ENCODE measurements at places on chromosomes 11 and 22. TPM values are rescaled to one million over a fixed set of nuclear protein-coding genes. Genes with fewer than 3 reads are reported as not detected.

DNA sequence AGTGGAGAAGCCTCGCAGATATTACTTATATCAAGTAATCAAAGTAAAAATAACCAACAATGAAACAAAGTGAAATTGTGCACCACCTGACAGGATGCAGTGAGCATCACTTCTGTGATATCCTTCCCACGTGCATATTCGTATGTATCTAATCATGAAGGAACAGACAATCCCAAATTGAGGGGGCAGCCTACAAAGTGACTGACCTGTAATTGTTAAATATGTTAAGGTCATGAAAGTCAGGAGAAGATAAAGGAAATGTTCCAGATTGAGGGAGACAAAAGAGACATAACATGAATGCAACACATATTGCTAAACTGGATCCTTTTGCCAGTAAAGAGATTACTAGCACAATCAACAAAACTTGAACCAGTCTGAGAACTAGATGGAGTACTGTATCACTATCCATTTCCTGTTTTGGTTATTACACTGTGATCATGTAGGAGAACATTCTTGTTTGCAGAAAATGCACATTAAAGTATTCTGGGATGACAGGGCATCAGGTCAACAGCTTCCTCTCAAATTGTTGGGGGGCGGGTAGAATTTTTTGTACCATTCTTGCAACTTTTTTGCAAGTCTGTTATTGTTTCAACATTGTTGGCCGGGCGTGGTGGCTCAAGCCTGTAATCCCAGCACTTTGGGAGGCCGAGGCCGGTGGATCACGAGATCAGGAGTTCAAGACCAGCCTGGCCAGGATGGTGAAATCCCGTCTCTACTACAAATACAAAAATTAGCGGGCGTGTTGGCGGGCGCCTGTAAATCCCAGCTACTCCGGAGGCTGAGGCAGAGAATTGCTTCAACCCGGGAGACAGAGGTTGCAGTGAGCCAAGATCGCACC lies 2.0 kb downstream of the SBF2 start:
- no peaks in the 10 kb centered on the region for H3K36me3 ChIP-seq
- H3K4me1 ChIP-seq = peaks cover 10% of the 10 kb centered on the region
- peak overlapping the region; percentile 14 for H3K27ac ChIP-seq
- no peak for DNase-seq
- no peaks in the 10 kb centered on the region for H3K27me3 ChIP-seq

GRCh38 chr22:35568751-35569739 lies 28.4 kb downstream of the RASD2 start:
- no peak overlapping the region for H3K4me3 ChIP-seq
- no peak for DNase-seq
- H3K27ac ChIP-seq = no peak overlapping the region
- H3K4me1 ChIP-seq = no peaks in the 10 kb centered on the region

DNA sequence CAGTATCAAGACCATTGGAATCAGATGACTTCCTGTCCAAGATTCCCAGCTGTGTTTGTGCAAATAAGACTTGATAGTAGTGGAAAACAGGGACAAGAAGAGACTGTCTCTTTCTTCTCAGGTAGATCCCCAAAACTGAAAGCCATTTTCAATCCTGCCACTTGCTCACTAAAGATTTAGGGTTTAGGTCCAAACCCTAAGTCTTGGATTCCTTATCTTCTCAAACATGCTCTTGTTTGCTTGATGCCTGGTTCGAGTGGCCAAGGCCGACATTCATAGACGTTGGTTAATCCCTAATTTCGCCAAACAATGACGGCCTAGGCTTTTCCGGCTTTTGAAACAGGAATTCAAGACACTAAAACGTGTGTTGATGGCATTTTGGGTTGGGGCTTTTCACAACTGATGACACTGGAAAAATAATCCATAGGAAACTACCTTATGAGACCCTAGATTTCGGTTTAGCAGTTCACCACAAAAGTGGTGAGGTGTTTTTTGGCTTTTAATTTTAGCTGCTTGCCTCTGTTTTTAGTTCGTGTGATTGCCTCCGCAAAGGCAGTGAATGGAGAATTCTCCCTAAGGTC lies 1.0 kb upstream of the GTPBP1 start:
- no peaks in the 10 kb centered on the region for H3K27me3 ChIP-seq
- no peak overlapping the region for H3K4me3 ChIP-seq
- peak overlapping the region; percentile 95 for H3K27ac ChIP-seq
- H3K36me3 ChIP-seq = peaks cover 2% of the 10 kb centered on the region

DNA sequence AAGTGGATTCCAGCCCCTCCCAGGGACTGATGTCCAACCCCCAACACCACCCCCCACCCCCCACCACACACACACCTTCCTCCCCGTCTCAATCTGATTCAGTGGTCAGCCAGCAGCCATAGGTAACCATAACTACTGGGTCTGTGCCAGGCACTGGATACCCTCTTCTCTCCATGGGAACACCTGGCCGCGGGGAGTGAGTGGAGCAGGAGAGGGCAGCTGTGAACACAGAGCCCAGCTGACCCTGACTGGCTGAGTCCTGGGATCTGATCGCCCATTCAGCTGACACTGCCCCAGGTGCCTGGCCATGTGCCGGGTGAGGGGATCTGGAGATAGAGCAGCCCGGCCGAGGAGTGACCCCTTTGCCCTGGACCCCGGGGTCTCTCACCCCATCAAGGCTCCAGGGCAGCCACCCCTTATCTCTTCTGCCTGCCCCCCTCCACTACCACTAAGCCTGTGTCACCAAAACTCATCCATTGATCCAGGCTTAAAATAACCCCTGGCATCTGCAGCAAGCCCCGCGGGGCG lies 2.6 kb upstream of the SHISA8 start:
- H3K36me3 ChIP-seq = no peaks in the 10 kb centered on the region
- no peak overlapping the region for H3K4me3 ChIP-seq
- no peak for DNase-seq
- peaks cover 6% of the 10 kb centered on the region for H3K4me1 ChIP-seq
- no peak overlapping the region for H3K27ac ChIP-seq

- peaks cover 2% of the 10 kb centered on the region for H3K4me1 ChIP-seq
- no peaks in the 10 kb centered on the region for H3K36me3 ChIP-seq
- no peak for DNase-seq
- H3K4me3 ChIP-seq = no peak overlapping the region
- H3K27ac ChIP-seq = no peak overlapping the region
- H3K27me3 ChIP-seq = no peaks in the 10 kb centered on the region
These were observed 46.3 kb upstream of the CADM1 start for GRCh38 chr11:115550291-115551059.

GRCh38 chr11:116431842-116432241 lies 340.9 kb downstream of the BUD13 start:
- H3K36me3 ChIP-seq = no peaks in the 10 kb centered on the region
- no peaks in the 10 kb centered on the region for H3K27me3 ChIP-seq
- H3K4me1 ChIP-seq = no peaks in the 10 kb centered on the region
- DNase-seq = no peak

GRCh38 chr11:13091373-13091772 lies 82.3 kb downstream of the RASSF10 start:
- no peaks in the 10 kb centered on the region for H3K36me3 ChIP-seq
- no peaks in the 10 kb centered on the region for H3K4me1 ChIP-seq
- no peak for DNase-seq

- H3K4me3 ChIP-seq = no peak overlapping the region
- H3K27me3 ChIP-seq = no peaks in the 10 kb centered on the region
- H3K27ac ChIP-seq = peak overlapping the region; percentile 98
- H3K4me1 ChIP-seq = peaks cover 56% of the 10 kb centered on the region
These were observed 36.8 kb downstream of the MYH9 start for GRCh38 chr22:36350751-36351594.

DNA sequence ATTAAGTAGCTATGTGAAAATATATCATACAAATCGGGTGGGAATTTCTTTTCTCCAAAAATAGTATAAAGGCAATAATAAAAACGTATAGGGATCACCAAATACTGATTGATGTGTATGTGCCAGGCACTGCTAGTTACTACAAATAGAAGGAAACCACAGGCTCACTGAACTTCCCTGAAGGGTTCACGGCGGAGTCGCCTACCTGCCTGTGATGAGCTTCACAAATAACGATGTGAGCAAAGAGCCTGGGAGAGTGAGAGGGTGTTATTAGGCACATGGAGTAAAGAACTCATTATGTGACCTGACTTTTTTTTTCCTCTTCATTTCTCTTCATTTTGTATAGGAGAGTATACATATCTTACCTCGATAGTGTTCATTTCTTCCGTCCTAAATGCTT lies 36.0 kb upstream of the L3MBTL2 start:
- no peak overlapping the region for H3K4me3 ChIP-seq
- H3K27me3 ChIP-seq = no peaks in the 10 kb centered on the region
- H3K36me3 ChIP-seq = peaks cover 16% of the 10 kb centered on the region

GRCh38 chr22:40107851-40108378 lies 69.8 kb upstream of the TNRC6B start:
- H3K27me3 ChIP-seq = no peaks in the 10 kb centered on the region
- no peaks in the 10 kb centered on the region for H3K4me1 ChIP-seq
- no peak for DNase-seq
- no peaks in the 10 kb centered on the region for H3K36me3 ChIP-seq

DNA sequence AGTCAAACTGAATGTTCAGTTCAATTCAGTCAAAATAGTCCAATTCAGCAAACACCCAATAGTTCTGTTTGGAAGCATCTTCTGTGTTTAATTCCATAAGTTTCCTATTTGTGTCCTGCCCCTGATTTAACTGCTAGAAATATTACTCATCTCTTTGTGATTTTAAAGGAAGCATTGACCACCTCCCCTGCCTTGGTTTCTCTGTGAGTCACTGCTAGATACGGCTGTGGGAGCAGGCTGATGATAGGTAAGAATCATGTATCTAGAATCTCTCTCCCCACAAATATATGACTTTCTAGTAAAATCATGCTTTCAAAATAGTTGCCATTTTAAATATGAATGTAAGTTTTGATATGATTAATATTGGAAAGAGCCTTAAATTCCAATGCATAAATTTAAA lies 888.5 kb downstream of the NTM start:
- H3K4me3 ChIP-seq = no peak overlapping the region
- H3K27ac ChIP-seq = no peak overlapping the region
- no peaks in the 10 kb centered on the region for H3K36me3 ChIP-seq
- no peak for DNase-seq

DNA sequence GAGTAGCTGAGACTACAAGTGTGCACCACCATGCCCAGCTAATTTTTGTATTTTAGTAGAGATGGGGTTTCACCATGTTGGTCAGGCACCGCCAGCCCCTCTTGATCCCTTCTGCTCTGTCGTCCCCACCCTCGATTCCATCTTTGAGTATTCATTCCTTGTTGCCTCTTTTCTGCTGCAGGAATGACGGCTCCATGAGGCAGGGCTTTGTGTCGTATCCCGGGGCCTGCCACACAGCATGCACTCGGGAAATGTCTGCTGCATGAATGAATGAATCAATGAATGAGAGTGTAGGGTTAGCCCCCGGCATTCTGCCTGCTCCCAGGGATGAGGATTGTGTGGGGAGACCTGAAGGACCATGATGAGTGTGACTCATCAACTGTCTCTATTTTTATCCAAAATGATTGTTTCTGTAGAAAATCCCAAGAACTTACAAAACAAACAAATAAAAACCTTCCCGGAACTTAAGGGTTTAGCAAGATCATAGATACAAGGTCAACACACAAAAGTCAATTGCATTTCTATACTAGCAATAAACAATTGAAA lies 54.6 kb upstream of the SLC22A12 start:
- H3K36me3 ChIP-seq = no peaks in the 10 kb centered on the region
- no peak overlapping the region for H3K4me3 ChIP-seq
- H3K4me1 ChIP-seq = no peaks in the 10 kb centered on the region
- no peak overlapping the region for H3K27ac ChIP-seq
- peaks cover 2% of the 10 kb centered on the region for H3K27me3 ChIP-seq
- DNase-seq = no peak

GRCh38 chr11:61609000-61609979 lies 28.4 kb upstream of the SYT7 start:
- DNase-seq = peak; percentile 51
- peaks cover 11% of the 10 kb centered on the region for H3K4me1 ChIP-seq
- no peak overlapping the region for H3K27ac ChIP-seq
- H3K36me3 ChIP-seq = no peaks in the 10 kb centered on the region
- H3K27me3 ChIP-seq = no peaks in the 10 kb centered on the region

DNA sequence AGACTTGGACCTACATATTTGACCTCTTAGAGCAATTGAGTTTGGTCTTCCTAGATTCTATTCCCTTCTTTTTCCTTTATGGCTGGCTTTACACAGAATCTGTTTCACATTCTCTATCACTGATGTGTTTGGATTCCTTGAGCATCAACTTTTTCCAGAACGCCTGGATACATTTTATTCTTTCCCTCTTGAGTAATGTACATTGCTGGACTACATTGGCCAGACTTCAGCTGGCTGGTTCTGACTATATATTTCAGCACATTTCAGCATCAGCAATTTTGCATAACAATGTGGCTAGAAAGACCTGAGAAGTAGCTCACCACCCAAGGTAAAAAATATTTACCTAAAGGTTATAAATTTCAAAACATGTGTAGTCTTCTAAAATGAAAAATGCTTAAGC lies 2198.2 kb upstream of the RAG2 start:
- no peak for DNase-seq
- H3K27me3 ChIP-seq = no peaks in the 10 kb centered on the region
- H3K36me3 ChIP-seq = no peaks in the 10 kb centered on the region
- H3K4me3 ChIP-seq = no peak overlapping the region
- no peaks in the 10 kb centered on the region for H3K4me1 ChIP-seq

- no peak overlapping the region for H3K4me3 ChIP-seq
- no peaks in the 10 kb centered on the region for H3K27me3 ChIP-seq
- H3K36me3 ChIP-seq = no peaks in the 10 kb centered on the region
- peak overlapping the region; percentile 82 for H3K27ac ChIP-seq
These were observed 16.2 kb upstream of the RRAS2 start for GRCh38 chr11:14374922-14375830.

GRCh38 chr22:17145021-17145680 lies 13.9 kb downstream of the HDHD5 start:
- H3K36me3 ChIP-seq = peaks cover 38% of the 10 kb centered on the region
- no peak overlapping the region for H3K27ac ChIP-seq
- peaks cover 11% of the 10 kb centered on the region for H3K4me1 ChIP-seq

- no peak overlapping the region for H3K27ac ChIP-seq
- no peaks in the 10 kb centered on the region for H3K27me3 ChIP-seq
- H3K4me3 ChIP-seq = no peak overlapping the region
- no peaks in the 10 kb centered on the region for H3K36me3 ChIP-seq
- no peak for DNase-seq
These were observed 6.5 kb downstream of the RAB36 start for GRCh38 chr22:23151827-23152226.

Gene OLFML1
- total RNA-seq = 2.8 TPM

Gene GRM5
- not detected for total RNA-seq

Gene TRIM66
- total RNA-seq = 14.3 TPM

Gene PANX3
- not detected for total RNA-seq

Gene NDUFS8
- total RNA-seq = 61.2 TPM
